Stimulated activated CD4-positive, alpha-beta T cell treated with anti-CD3 and anti-CD28 coated beads, Interleukin-15, amount 100 ng/mL, for 24 hours (primary cell): ENCODE measurements at places on chromosomes 12 and 14.

GRCh38 chr14:65892315-65892714 lies 479.8 kb downstream of the FUT8 start:
- DNase-seq: no peak

- no peak for DNase-seq
Measured at GRCh38 chr14:104967386-104968152, 10.6 kb downstream of the AHNAK2 start.

- no peak for DNase-seq
Measured at GRCh38 chr12:117658226-117658625, 296.8 kb upstream of the NOS1 start.

- DNase-seq: no peak
Measured at GRCh38 chr14:34056046-34056445, 105.2 kb upstream of the EGLN3 start.

GRCh38 chr12:106118381-106119130 lies 20.2 kb downstream of the NUAK1 start:
- no peak for DNase-seq

DNA sequence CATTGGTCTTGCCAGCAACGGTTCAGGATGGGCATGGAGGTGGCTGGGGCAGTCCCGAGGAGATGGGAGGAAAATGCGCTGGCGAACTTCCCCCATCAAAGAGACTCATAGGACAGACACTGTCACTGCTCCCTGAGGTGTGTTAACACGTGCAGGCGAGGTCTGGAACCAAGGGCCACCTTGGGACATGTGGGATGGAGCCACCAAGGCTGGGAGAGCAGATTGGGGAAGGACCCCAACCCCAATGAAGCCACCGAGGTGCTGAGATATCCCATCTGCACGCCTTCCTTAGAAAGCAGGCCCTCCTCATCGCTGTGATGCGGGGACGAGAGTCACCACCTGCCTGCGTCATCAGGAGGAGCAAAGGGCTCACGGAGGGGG lies 16.9 kb upstream of the BEGAIN start:
- no peak for DNase-seq

GRCh38 chr12:41663598-41664265 lies 475.6 kb downstream of the PDZRN4 start:
- DNase-seq: no peak

- DNase-seq: no peak
Measured at GRCh38 chr12:83476695-83477690, 790.3 kb downstream of the TMTC2 start.

- DNase-seq: no peak
Measured at GRCh38 chr12:64944966-64945365, 120.5 kb downstream of the TBC1D30 start.

DNA sequence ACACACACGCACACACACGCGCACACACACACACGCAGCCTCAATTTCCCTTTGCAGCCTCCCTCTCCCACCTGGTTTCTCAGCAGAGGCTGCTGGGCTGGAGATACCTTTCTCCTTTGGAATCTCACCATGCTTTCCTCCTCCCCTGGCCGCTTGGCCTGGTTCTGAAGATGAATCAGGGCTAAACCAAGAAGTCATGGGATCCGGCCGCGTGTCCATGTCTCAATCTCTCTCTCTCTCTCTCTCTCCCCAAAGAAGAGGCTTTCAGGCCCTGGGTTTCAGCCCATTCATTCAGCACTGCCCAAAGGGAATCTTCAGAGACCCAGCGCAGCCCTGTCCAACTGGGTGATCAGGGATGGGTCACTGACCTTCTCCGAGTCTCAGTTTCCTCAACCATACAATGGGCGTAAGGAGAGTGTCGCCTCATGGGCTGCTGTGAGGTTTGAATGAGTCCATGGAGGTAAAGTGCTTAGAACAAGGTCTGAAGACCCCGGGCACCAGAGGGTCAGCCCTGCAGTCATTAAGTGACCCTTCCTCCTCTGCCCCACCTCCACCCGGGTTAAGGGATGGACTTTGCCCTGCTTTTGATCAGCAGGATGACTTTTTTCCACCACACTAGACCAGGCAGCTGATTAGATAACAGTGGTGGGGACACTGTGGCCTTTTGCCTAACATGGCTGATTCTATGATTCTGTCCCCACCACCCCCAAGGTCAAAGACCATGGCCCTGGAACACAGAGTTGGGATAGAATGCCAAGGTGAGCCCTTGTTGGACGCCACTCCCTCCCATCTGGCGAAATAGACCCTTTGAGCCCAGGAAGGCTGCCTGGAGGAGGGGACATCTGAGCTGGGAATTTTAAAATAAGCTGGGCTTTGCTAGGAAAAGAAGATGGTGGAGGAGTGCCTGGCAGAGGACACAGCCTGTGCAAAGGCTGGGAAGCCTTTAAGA lies 42.1 kb downstream of the SCARB1 start:
- DNase-seq: no peak

- DNase-seq: peak; percentile 42
Measured at GRCh38 chr12:6608592-6609281, 1.6 kb upstream of the CHD4 start.

DNA sequence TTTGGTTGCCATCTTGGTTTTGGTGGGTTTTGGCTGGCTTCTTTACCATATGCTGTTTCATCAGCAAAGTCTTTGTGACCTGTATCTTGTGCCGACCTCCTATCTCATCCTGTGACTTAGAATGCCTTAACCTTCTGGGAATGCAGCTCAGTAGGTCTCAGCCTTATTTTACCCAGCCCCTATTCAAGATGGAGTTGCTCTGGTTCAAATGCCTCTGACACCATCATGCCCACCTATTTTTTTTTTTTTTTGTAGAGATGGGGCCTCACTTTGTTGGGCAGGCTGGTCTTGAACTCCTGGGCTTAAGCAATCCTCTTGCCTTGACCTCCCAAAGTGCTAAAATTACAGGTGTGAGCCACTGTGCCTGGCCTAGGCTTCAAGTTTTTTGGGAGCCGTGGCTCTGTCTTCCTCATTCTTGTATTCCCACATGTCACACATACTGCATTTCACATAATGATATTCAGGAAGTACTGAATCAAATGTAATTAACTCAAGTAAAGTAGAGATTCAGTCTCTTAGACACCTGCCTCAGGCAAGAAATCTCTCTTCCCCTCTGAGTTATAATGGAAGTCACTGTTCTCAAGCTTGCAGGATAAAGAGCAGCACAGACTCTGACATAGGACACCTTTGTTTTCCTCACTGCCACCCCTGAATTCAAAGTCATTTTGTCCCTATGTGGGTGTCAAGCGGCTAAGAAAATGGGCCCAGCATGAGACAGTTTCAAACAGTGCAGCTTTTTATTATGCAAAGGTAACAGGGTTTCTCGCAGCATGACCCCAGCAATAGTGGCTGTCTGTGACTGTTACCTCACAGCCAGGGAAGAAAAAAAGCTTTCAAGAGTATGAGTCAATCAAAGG lies 159.0 kb downstream of the PTPN11 start:
- no peak for DNase-seq

DNA sequence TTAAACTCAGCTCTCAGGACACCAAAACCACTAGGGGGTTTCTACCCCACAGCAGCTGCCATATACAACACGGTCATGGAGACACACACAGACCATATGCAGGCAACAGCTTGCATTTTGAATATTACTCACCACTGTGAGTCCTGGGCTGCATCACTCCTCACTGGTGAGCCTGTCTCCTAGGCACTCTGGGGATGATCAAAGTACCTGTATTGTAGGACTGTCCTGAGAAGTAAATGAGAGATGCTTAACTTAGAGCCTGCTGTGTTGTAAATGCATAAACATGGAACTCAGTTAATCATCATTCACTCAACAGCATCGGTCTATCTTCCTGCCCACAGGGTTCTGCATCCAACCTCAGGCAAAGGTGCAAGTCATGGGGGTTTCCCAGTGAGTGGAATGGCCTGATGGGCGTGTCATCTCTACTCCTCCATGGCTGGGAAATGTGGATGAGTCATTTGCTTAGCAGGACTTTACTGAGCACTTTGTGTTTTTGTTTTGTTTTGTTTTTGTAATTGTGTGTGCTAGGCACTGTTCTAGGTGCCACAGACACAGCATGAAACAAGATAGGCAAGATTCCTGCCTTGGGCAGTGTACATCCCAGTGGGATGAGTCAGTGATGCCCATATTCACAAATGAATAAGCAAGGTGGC lies 1141.2 kb upstream of the TMEM132C start:
- DNase-seq: peak; percentile 63

DNA sequence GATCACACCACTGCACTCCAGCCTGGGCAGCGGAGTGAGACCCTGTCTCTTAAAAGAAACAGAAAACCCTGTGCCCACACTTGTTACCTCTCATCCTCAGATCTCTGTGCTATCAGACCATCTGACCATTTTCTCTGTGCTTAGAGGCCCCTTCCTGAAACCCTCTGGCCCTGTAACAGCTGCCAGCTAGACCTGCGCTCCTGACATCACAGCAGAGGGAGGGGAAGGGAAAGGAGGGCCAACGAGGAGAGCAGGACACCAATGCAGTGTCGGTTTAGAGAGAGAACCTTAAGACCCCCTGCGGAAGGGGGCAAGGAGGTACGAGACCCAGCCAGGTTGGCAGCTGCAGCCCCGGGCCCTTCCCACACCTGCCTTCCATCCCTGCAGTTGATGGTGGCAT lies 42.4 kb downstream of the SLC8B1 start:
- DNase-seq: no peak

- no peak for DNase-seq
Measured at GRCh38 chr12:116719731-116720528, 17.9 kb downstream of the SPRING1 start.

DNA sequence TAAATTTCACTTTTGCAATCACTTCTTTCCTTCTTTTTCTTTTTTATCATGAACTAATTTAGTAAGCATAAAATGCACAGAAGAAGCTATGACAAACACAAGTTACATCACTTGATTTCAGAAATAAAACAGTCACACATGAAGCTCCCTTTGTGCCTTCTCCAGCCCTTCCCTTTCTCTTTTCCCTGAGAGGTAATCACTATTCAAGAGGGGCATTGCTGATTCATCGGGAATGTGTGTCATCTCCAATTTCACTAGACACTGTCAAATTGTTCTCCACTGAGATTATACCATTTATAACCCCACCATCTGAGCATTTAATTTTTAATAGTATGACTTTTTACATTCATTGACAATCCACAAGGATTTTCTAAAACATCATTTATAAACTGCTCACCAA lies 91.6 kb upstream of the PTPRQ start:
- DNase-seq: no peak

GRCh38 chr14:100146531-100147091 lies 12.8 kb downstream of the DEGS2 start:
- DNase-seq: no peak

DNA sequence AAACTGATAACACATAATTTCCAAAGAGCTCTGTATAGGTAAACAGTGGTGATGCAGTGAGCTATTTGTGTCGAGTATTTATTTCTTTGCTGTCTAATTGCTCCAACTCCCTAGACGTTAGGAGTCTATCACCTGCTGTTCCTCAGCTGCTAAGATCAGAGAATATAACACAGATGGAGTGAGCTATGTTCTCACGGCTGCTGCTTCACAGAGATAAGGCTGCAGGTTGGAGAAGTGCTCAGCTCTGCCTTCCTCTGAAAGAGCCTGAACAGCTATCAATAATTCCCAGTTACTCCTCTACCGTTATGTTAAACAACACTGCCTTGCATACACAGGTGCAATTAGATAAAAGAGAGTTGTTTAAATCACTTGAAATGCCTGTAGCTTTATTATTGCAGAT lies 103.2 kb upstream of the MDGA2 start:
- no peak for DNase-seq

DNA sequence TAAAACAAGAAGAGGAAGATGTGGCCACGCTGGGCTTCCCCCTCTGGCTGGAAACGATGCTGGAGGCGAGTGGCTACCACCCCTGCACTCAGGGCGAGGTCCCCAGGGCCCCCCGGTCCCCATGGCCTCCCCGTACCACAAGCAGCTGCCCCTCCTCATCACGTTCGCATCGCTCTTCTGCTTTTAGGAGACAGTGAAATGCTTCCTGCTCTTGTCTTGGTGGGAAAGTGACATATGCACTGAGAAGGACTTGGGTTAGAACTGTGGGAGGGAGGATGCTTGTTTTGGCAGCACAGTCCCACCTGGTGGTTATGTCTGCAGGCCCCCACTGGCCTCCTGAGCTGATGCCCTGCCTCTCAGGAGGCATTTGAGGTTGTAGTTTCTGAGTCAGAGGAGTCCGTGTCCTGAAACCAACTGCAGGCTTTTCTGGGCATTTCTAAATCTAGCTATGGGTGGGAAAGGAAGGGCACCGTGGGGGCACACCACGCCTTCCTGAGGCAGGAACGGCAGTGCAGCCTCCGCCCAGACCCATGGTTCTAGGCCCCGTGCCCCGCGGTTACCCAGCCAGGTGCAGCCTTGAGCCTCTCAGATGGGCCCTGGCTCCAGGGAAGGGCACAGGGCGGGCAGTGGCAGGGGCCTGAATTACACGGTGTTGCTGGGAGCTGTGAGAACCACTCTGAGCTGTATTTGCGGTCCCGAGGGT lies 139.3 kb downstream of the ADGRD1 start:
- DNase-seq: peak; percentile 35

GRCh38 chr14:29075761-29076160 lies 309.2 kb downstream of the FOXG1 start:
- no peak for DNase-seq

DNA sequence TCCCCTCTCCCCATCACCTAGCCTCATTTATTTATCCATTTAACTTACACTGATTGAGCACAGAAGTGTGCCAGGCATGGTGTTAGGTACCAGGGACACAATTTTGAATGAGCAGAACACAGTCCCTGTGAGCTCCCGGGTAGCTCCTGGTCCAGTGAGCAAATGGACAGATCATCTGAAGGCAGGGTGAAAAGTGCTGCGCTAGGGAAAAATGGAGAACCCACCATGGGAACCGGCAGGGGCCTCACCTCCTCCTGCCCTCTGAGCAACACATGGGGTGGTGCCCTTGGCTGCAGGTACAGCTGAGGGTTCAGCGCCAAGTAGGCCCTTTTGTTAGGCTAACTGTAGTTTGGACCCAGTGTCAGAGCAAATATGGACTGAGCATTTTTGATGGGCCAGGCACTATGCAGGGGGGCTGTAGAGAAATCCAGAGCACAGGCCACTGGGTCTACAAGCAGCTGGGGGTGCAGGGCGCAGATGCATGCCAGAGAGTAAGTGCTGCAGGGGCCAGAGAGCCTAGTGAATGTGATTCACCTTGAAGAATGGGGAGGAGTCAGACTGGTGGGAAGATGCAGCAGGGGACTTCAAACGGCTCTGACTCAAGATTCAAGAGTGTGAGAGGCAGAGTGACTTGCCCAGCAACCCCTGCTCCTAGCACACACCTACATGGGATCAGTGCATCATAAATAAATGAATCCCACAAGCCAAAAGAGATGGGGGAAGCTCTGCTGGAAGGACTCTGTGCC lies 28.2 kb downstream of the LTBP2 start:
- peak; percentile 46 for DNase-seq

GRCh38 chr12:129394177-129394825 lies 509.5 kb downstream of the TMEM132D start:
- no peak for DNase-seq

DNA sequence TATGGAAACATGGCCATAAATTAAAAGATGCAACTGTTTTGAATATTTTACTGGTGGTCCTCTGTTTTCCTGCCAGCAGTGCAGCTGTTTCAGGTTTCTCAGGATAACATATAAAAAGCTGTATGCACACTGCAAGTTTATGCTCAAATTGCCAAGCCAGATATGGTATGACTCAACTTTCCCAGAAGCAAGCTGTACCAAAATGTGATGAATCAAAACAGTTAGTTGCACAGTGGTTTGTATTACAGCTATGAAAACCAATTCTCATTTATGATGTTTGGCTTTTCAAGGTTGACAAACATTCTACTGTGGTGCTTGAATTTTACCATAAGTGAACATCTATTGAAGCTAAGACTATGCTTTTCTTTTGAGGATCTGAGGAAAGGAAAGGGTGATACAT lies 15.5 kb downstream of the TRMT5 start:
- no peak for DNase-seq
